ENCODE measurements at places on chromosomes 1 and 21.

GRCh38 chr1:54528613-54529012, 19.4 kb upstream of the ACOT11 start:
- DNase-seq = no peak

- no peak for DNase-seq
Measured at GRCh38 chr1:178939338-178940067, 68.6 kb upstream of the ANGPTL1 start.

DNA sequence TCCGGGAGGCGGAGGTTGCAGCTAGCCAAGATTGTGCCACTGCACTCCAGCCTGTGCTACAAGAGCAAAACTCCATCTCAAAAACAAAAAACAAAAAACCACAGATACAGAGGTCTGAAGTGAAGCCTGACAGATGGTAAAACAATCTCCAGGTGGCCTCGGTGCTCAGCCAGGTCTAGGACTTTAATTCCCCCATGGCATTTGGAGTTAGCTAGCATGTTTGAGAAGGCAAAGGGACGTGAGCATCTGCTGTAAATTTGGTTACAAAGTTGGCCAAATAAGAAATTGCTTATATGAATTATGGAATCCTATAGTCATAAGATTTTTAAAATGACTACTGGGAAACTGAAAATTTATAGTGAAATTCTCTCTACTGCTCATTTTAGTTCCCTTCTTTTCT, 98.3 kb upstream of the FMN2 start:
- no peak for DNase-seq

GRCh38 chr1:14674030-14674429, 75.5 kb downstream of the KAZN start:
- DNase-seq = no peak

GRCh38 chr21:28943631-28944030, 49.0 kb downstream of the LTN1 start:
- DNase-seq = no peak

Data from LoVo (cell line).